ENCODE measurements at places on chromosomes 1 and 21.

DNA sequence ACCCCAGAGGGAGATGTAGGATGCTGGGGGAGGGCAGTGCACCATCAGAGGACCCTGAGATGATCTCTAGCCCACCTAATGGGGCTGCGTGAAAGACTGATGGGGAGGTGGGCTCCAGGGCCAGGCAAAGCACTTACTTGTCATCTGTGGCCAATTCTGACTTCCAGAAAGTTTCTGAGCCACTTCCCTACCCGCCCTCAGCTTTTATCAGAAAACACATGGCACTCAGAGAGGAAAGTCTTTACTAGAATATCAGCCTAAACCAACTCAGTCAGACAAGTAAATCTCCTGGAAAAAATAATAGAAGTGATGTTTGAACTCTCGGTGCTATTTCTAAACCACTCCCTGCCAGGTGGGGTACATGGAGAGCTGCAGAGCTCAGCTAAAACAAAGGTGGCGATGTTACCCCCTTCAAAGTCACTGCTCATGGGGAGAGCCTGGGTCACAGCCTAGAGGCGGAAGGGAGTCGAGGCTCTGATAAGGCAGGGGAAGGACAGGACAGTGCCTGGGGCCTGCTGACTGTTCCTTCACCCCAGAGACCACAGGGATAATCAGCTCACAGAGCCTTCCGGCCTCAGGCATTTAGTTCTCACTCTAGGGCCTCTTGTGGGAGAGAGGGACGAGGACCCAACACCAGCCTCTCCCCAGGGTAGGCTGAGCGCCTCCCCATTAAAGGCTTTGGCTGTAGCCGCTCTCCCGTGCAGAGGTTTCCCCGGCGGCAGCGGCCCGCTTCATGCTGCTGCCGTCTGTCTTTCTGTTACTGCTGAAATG lies 14.2 kb downstream of the SMIM12 start:
- no peaks in the 10 kb centered on the region for H3K27me3 ChIP-seq
- DNase-seq: no peak
- H3K4me3 ChIP-seq: no peak overlapping the region
- H3K27ac ChIP-seq: no peak overlapping the region
- H3K4me1 ChIP-seq: no peaks in the 10 kb centered on the region

- H3K4me1 ChIP-seq: no peaks in the 10 kb centered on the region
- H3K27me3 ChIP-seq: peaks cover 3% of the 10 kb centered on the region
- no peak overlapping the region for H3K4me3 ChIP-seq
These were observed 100.0 kb upstream of the SERTAD4 start for GRCh38 chr1:210132582-210132981.

DNA sequence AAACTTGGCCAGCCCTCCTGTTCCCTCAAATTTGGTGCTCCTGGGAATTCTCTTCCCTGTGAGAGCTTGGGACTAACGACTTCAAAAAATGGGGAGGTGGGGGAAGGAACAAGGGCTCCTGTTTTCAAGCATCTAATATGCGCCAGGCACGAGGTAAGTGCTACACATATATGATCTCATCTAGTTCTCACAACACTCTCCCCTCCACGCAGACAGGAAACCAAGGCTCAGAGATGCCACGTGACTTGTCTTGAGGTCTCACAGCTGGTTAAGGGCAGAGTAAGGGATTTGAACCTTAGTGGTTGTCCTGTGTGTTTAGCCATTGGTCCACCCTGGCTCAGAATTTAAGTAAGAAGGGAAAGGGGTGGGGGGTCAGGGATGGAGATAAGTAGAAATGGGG lies 125.9 kb downstream of the DMRTB1 start:
- DNase-seq: peak; percentile 63
- peaks cover 7% of the 10 kb centered on the region for H3K27me3 ChIP-seq
- H3K4me1 ChIP-seq: peaks cover 50% of the 10 kb centered on the region
- H3K27ac ChIP-seq: no peak overlapping the region
- H3K4me3 ChIP-seq: no peak overlapping the region

- H3K36me3 ChIP-seq: no peaks in the 10 kb centered on the region
- H3K4me1 ChIP-seq: no peaks in the 10 kb centered on the region
- H3K27ac ChIP-seq: no peak overlapping the region
- DNase-seq: no peak
These were observed 152.1 kb upstream of the TMEM51 start for GRCh38 chr1:15001317-15001915.

DNA sequence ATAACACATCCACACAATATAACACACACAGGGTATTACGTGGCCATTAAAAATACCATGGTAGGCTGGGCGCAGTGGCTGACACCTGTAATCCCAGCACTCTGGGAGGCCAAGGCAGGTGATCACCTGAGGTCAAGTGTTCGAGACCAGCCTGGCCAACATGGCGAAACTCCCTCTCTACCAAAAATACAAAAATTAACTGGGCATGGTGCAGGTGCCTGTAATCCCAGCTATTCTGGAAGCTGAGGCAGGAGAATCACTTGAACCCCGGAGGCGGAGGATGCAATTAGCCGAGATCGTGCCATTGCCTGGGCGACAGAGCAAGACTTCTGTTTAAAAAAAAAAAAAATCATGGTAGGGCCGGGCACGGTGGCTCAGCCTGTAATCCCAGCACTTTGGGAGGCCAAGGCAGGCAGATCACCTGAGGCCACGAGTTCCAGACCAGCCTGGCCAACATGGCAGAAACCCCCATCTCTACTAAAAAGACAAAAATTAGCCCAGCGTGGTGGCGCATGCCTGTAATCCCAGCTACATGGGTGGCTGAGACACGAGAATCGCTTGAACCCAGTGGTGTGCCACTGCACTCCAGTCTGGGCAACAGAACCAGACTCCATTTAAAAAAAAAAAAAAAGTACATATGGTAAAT lies 24.1 kb upstream of the HPDL start:
- no peak for DNase-seq
- H3K4me1 ChIP-seq: peaks cover 2% of the 10 kb centered on the region
- H3K27ac ChIP-seq: no peak overlapping the region
- H3K27me3 ChIP-seq: no peaks in the 10 kb centered on the region

- peaks cover 5% of the 10 kb centered on the region for H3K4me1 ChIP-seq
- H3K27ac ChIP-seq: no peak overlapping the region
- H3K4me3 ChIP-seq: no peak overlapping the region
- no peaks in the 10 kb centered on the region for H3K27me3 ChIP-seq
- DNase-seq: no peak
- peaks cover 66% of the 10 kb centered on the region for H3K36me3 ChIP-seq
These were observed 9.2 kb downstream of the WDR26 start for GRCh38 chr1:224425279-224425884.

DNA sequence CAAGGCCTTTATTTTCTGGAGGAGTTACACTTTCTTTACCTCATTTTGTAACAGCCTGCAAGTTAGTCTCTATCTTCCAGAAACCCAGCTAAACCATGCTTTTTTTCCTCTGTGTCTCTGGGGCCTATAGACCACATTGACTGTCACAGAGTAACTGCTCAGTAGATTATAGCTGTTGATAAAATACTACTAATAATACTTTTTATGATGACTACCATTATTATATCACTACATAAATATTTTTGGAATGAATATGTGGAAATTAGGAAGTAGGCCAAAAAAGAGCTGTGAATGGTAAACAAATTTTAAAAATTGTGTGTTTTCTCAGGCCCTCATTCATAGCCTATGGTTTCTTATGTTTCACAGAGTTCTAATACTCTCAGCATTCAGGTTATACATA lies 233.1 kb upstream of the USP24 start:
- no peak for DNase-seq
- H3K4me1 ChIP-seq: no peaks in the 10 kb centered on the region
- no peak overlapping the region for H3K4me3 ChIP-seq
- H3K27ac ChIP-seq: no peak overlapping the region
- no peaks in the 10 kb centered on the region for H3K27me3 ChIP-seq

GRCh38 chr1:4121293-4121684 lies 221.2 kb upstream of the C1orf174 start:
- no peak for DNase-seq
- H3K27me3 ChIP-seq: peaks cover 29% of the 10 kb centered on the region
- H3K4me3 ChIP-seq: no peak overlapping the region
- no peaks in the 10 kb centered on the region for H3K36me3 ChIP-seq
- H3K27ac ChIP-seq: no peak overlapping the region

- no peak overlapping the region for H3K27ac ChIP-seq
- H3K27me3 ChIP-seq: no peaks in the 10 kb centered on the region
- H3K4me1 ChIP-seq: peaks cover 10% of the 10 kb centered on the region
- no peaks in the 10 kb centered on the region for H3K36me3 ChIP-seq
- DNase-seq: no peak
- no peak overlapping the region for H3K4me3 ChIP-seq
These were observed 218.8 kb downstream of the TOMM20 start for GRCh38 chr1:234909851-234910250.

- H3K4me1 ChIP-seq: no peaks in the 10 kb centered on the region
- H3K36me3 ChIP-seq: no peaks in the 10 kb centered on the region
- DNase-seq: no peak
- no peak overlapping the region for H3K27ac ChIP-seq
These were observed 67.6 kb downstream of the MAP3K21 start for GRCh38 chr1:233394860-233395717.

GRCh38 chr21:17759511-17760178 lies 59.5 kb downstream of the C21orf91 start:
- no peak overlapping the region for H3K4me3 ChIP-seq
- H3K4me1 ChIP-seq: no peaks in the 10 kb centered on the region
- no peaks in the 10 kb centered on the region for H3K36me3 ChIP-seq
- DNase-seq: no peak
- H3K27ac ChIP-seq: no peak overlapping the region
- H3K27me3 ChIP-seq: no peaks in the 10 kb centered on the region

GRCh38 chr1:10389271-10389973 lies 9.4 kb upstream of the PGD start:
- H3K27me3 ChIP-seq: no peaks in the 10 kb centered on the region
- DNase-seq: no peak
- no peak overlapping the region for H3K4me3 ChIP-seq
- H3K36me3 ChIP-seq: no peaks in the 10 kb centered on the region

DNA sequence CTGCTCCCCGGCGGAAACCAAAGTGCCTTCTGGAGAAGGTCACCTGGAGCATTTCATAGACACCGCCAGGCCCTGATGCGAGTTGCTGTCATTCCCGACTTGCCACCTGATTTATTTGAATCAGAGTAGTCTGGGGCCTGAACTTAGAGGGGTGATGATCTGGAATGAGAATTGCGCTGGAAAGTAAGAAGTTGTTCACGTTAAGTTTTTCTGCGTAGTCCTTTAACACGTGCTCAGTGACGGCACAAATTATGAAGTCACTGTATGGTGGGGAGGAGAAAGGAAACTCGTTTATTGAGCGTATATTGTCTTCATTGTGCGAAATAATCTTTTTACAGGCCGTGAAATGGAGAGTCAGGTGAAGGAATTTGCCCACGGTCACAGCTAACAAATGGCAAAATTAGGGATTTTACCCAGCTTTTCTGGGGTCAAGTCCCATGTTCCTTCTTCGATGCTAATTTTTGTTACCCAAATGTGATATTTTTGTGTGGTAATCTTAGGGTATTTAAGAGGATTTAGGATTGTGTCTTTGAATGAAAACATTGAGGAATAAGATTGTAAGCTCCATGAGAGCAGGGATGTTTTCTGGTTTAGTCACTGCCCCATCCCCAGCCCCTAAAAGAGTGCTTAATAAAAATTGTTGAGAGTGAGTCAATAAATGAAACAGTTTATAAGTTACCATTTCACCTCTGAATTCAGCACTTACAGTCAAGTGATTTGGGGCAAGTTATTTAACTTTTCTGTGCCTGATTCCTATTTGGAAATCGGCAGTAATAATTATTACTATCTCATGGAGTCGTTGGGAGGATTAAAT lies 46.4 kb upstream of the NBL1 start:
- peak overlapping the region; percentile 100 for H3K27ac ChIP-seq
- peak overlapping the region; percentile 93 for H3K4me3 ChIP-seq
- DNase-seq: peak; percentile 48
- peaks cover 3% of the 10 kb centered on the region for H3K36me3 ChIP-seq
- no peaks in the 10 kb centered on the region for H3K27me3 ChIP-seq

DNA sequence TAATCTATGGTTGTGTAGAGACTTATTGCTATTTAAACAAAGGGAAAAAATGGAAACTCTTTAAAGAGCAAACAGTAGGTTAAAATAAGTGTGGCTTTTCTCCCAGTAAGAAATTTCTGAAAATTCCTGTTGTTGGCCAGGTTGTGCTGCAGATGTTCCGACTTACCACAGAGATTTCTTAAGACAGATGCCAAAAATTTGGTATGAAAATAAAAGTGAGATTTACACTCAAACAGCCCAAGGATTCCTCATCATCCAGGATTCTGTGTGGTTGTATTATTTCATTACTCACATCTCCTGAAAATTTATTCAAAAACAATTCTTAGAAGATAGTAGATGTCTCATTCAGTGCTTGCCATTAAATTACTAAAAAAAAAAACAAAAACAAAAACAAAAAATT lies 296.7 kb upstream of the PTBP2 start:
- no peak for DNase-seq
- H3K27ac ChIP-seq: no peak overlapping the region
- no peak overlapping the region for H3K4me3 ChIP-seq
- no peaks in the 10 kb centered on the region for H3K27me3 ChIP-seq

- no peaks in the 10 kb centered on the region for H3K27me3 ChIP-seq
- no peak overlapping the region for H3K27ac ChIP-seq
- H3K4me3 ChIP-seq: no peak overlapping the region
- no peaks in the 10 kb centered on the region for H3K4me1 ChIP-seq
These were observed 20.9 kb upstream of the LRP8 start for GRCh38 chr1:53348486-53349368.

DNA sequence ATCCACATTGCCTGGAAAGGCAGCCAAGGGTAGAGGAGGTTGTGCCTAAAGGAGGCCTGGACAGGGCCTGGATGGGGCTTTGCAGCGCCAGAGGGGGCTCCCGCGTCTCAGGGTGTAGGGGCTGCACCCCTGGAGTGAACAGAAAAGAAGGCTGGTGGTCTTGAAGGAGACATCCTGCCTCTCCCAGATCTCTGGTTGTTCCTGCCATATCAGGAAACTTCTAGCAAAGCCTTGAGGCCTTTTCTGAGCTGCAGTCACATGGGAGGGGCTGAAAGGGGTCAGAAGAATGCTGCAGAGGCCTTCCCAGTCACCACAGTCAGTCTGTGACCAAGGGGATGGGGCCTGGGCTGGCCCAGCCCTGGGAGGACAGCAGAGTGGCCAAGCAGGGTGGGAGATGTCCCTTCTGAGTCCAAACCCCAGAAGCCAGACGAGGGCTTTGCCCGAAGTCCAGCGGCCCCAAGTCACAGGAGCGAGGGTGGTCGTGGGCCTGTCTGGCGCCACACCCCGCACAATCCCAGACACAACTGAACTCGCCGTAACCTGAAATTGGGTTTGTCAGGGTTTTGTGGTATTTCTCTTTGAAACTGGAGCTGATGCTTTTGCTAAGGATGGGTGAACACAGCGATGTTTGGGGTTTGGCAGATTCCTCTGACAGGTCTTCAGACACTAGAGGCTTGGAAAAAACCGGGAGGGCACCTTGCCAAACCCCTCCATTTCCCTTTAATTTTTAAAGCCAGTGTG lies 29.6 kb downstream of the SIM2 start:
- H3K4me1 ChIP-seq: no peaks in the 10 kb centered on the region
- H3K27me3 ChIP-seq: no peaks in the 10 kb centered on the region
- no peak overlapping the region for H3K4me3 ChIP-seq
- DNase-seq: no peak
- no peak overlapping the region for H3K27ac ChIP-seq
